T1000 (cell line): ENCODE measurements at places on chromosomes 1 and 21.

- DNase-seq, result no peak
Observed at GRCh38 chr1:73782901-73783300, 415.1 kb downstream of the LRRIQ3 start.

- no peak for DNase-seq
Observed at GRCh38 chr1:36178471-36179219, 22.7 kb downstream of the MAP7D1 start.

- no peak for DNase-seq
Observed at GRCh38 chr1:19481826-19482398, 3.4 kb downstream of the CAPZB start.

GRCh38 chr1:234721476-234722269 is 111.7 kb upstream of the IRF2BP2 start:
- DNase-seq, result no peak

GRCh38 chr1:214565310-214565709 is 13.9 kb upstream of the PTPN14 start:
- DNase-seq, result no peak

DNA sequence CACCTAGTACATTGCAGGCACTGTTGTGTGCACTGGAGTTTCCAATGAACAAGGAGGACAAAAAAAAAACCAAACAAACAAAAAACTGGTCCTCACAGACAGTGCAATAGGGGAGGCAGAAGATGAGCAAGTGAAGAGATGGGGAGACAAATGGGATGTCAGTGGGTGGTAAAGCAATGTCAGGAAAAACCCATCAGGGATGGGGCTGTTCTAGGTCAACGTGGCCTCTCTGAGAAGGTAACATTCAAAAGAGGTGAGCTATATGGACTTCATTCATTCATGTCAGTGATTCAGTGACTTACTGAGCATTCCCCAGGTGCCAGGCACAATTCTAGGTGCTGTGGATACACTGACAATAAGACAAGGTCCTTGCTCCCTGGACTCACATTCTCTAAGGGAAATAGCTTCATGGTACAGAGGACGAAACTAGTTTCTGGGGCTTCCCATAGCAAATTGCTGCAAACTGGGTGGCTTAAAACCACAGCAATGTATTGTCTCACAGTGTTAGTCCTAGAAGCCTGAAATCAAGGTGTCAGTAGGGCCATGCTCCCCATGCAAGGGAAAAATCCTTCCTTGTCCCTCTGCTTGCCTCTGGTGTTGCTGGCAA is 140.5 kb upstream of the KLHDC7A start:
- DNase-seq, result no peak

DNA sequence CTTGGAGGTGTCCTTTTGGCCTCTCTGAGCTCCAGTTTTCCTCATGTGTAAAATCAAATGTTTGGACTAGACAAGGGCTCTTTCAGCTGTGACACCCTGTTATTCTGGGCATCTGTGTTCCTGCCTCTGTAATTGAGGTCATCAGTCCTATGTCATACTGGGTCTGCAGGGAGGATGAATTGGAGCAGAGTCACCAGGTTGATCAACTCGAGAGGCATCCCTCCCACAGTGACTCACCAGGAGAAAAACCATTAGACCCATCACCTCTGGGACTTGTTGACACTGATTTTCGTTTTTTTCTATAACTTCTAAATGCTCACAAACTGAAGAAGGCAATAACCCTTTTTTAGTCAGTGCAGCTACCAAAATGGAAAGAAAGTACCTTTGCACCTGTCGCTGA is 82.2 kb downstream of the ST6GALNAC5 start:
- no peak for DNase-seq

- no peak for DNase-seq
Observed at GRCh38 chr1:231923491-231924041, 297.0 kb downstream of the DISC1 start.

GRCh38 chr21:43864962-43865539 is at the start of gene AGPAT3:
Gene AGPAT3 (plus strand): TSS chr21:43865223. CDS start chr21:43959682, 94,459 bp downstream.
- DNase-seq, result no peak

DNA sequence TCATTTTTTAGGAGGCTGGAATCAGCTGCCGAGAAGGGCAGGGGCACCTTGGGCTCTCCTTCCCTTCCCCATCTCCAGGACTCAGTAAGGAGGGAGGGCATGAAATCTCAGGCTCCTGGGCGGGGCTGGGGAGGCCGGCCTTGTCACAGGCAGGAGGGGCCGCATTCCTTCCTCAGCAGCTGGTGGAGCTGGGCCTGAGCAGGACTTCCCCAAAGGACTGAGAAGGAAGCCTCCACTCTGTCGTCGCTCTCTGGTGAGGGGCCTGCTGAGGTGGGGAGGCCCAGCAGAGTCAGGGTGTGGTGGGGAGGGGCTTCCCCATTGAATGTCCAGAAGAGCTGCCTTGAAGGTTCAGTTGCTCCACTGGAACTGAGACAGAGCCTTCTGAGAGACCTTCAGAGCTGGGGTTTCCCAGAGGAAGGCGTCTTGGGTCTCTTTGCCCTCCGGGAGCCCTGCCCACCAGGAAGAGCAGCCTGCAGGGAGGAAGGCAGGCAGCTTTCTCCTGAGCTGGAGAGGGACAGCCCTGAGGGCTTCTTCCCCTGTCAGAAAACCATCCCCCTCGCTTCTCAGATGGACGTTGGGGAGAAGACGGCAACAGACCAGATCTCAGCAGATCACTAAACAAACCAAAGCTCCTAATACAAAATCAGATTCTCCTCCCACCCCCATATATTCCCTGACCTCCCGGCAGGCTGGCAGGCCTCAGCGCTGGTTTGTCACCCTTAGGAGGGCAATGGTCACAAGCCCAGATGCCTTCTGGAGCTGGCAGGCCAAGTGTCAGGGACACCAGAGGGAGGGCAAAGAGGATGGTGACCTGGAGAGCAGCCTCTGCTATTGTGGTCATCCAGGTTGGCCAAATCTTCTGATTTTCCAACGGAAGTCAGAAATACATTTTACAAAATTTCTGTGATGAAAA is 10.7 kb downstream of the KCNA10 start:
- no peak for DNase-seq

- no peak for DNase-seq
Observed at GRCh38 chr1:21337010-21337437, 46.8 kb upstream of the ECE1 start.

DNA sequence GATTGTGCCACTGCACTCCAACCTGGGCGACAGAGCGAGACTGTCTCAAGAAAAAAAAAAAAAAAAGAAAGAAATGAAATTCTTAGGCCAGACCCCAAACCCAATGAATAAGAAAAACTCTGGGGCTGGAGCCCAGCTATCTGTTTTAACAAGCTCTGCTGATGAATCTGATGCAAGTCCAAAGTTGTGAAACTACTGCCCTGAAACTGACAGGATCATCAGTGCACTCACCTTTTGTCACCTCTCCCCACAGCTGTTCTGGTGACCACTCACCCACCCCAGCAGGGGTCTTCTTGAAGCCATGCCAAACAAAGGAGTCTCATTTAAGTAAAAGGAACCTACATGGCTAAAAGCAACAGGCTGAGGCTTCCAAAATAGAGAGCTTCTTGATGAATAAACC is 8.4 kb downstream of the PABPC4 start:
- no peak for DNase-seq

- no peak for DNase-seq
Observed at GRCh38 chr1:3442331-3442730, 12.1 kb upstream of the ARHGEF16 start.

- DNase-seq, result no peak
Observed at GRCh38 chr1:172112576-172112975, 271.3 kb downstream of the DNM3 start.

GRCh38 chr1:1206966-1207531 is 657 bp upstream of the TNFRSF18 start:
- no peak for DNase-seq

- DNase-seq, result no peak
Observed at GRCh38 chr21:44530903-44531605, 8.9 kb downstream of the KRTAP10-1 start.

DNA sequence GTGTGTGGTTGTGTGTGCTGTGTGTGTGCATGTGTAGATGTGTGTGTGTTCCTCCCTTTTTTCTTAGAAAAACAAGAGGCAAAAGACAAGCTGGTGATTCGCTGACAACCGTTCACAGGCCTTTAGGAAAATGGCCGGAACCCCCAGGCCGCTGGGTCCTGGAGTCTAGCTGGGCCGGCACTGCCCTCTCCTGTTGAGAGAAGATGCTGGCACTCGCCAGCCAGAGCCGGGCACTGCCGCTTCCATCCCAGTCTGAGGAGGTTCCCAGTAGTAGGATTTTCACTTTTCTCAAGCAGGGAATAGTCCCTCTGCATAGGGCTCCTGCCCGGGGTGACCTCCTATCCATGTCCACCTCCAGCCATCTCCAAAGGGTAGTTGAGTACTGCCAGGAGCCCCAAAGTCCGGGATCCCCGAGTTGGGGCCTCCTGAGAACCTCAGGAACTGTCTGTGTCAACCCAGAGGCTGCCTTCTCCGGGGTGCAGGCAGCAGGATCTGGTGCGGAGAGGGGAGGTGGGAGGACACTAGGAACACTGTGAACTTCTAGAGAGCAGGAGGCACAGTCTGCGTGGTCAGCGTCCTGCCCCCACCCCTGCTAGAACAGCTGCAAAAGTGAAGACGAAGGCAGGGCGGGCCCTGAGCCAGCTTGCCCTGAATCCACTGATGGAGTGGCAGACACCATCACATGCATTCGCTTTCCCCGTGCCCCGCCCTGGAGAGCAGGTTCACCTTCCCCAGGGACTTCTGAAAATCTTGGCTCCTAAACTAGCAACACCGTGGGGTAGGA is 44.1 kb upstream of the ARHGEF16 start:
- peak; percentile 17 for DNase-seq

DNA sequence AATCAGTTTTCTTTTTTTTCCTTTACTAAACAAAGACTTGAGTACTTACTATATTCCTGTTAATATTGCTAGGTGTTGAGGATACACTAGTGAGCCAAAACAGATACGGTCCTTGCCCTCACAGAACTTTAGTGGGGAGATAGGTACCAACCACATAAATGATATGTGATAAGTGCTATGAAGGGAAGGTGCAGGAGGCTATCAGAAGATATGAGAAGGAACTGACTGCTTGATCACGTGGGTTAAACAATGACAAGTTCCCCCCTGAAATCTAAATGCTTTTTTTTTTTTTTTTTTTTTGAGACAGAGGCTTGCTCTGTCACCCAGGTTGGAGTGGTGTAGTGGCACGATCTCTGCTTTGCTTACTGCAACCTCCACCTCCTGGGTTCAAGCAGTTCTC is 25.0 kb downstream of the RBM15 start:
- DNase-seq, result no peak

DNA sequence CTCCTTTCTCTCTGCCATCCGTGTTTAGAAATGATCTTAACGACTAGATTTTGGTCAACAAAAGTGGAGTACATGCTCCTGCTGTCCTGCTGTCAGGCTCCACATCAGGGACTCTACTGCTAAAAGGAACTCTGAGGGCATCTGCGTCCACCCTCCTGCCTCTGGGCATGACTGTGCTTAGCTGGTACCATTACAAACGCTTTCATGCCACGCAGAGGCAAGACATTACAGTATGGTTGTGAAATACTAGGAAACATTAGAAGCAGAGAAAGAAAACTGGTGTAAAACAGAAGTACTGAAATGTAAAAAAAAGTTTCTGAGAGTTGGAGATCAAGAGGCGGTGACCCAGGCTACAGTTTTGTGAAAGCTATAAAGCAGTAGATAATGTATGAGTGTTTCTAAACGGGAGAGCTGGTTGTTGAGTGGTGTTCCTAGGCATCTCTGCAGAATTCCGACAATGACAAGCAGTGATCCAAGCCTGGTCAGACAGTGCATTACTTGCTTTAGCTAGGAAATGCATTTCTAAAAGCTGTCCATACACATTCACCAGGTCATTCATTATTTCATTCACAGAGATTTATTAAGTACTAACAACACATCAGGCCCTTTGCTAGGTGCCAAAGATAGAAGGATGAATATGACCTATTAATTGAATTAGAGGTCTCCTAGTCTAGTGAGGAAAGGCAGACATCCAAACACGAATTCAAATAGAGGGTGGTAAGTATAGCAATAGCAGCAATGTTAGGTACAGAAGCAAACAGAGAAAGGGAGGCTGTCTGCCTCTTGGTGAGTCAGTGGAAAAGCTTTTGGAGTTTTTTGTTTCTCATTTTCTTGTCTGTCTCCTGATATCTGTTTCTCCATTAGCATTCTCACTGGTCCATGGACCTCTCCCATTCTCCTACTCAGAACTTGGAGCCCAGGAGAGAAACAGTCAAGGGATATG is 401.9 kb downstream of the LMO4 start:
- no peak for DNase-seq

GRCh38 chr1:185467122-185467521 is 150.1 kb upstream of the IVNS1ABP start:
- no peak for DNase-seq

GRCh38 chr1:25699500-25700143 is 83.0 kb downstream of the MAN1C1 start:
- DNase-seq, result no peak

DNA sequence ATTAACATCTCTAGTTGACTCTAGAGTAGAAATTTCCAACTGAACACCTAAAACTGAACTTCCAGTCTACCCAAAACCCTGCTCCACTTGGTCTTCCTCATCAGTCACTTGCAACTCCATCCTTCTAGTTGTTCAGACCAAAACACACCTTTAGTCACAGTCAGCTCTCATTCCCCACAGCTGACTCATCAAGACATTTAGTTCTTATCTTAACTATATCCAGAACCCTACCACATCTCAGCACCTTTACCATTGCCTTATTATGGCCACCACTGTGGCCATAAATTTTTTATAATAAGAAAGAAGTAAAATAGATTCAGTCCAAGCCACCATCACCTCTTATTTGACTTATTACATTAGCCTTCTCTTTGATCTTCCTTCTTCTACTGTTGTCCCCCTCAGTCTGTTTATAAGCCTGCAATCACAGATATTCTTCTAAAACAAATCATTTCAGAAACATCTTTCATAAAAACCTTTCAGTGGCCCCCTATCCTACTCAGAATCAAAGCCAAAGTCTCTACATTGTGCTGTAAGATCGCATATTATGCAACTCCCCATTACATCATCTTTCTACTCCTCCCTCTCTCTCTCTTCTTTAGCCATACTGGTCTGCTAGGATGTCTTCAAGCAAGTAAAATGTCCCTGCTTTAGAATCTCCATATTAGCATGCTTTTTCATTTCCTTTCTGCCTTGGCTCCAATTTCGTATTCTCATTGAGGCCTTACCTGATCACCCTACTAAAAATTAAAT is 275.9 kb downstream of the LRRC40 start:
- DNase-seq, result no peak

DNA sequence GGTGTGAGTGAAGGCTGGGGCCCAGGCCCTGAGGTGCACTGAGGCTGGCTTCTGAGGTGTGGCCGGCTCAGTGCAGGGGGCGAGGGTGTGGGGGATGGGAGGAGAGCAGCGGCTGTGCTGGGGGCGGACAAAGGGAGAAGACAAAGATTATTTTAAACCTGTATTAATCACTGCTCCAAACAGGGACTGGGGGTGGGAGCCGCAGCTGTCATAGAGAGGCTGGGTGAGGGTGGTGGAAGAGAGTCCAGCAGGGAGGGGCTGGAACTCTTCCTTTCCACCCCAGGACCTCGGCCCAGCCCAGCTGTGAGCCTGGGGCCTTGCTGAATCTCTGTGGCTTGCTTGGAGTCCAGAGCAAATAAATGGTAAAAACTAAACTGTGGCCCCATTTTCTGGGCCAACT is 106.9 kb downstream of the KCND3 start:
- DNase-seq, result no peak

DNA sequence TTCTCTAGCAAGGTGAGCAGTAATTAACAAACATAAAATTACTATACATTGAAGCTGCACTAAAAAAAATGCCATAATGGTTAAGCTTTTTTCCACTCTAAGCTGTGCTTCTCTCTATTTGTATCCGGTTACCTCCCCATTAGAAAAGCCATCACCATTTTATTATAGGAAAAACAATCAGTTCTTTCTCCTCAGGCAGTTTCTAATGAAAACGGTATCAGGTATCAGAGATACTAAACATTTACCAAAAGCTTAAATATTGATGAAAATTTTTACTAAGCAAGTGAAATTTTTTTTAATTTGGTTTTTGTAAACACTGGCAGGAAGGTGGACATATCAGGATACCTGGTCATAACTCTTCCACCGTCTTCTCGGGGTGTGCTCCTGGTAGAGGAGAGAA is 14.2 kb downstream of the NTPCR start:
- no peak for DNase-seq
